Left ventricle myocardium superior (tissue), 1 donor: ENCODE measurements at places on chromosomes 16 and 17. TPM values are rescaled to one million over a fixed set of nuclear protein-coding genes. Genes with fewer than 3 reads are reported as not detected.
A peak's percentile ranks its signal among the peaks of the same experiment; 100 is the strongest.

The KCNAB3 gene
- 0.52 TPM for total RNA-seq

The USP6 gene
- total RNA-seq = 0.15 TPM

The PABPN1L gene
- total RNA-seq = not detected

The PMFBP1 gene
- not detected for total RNA-seq

The SLC16A13 gene
- 1.2 TPM for total RNA-seq

The RAP1GAP2 gene
- total RNA-seq = 48.9 TPM

The KIF2B gene
- total RNA-seq = not detected

The CSH1 gene
- not detected for total RNA-seq

GRCh38 chr16:82432261-82432660 is 194.5 kb upstream of the CDH13 start:
- DNase-seq = no peak

GRCh38 chr16:19994466-19995170 is 79.1 kb downstream of the GPR139 start:
- DNase-seq = no peak

DNA sequence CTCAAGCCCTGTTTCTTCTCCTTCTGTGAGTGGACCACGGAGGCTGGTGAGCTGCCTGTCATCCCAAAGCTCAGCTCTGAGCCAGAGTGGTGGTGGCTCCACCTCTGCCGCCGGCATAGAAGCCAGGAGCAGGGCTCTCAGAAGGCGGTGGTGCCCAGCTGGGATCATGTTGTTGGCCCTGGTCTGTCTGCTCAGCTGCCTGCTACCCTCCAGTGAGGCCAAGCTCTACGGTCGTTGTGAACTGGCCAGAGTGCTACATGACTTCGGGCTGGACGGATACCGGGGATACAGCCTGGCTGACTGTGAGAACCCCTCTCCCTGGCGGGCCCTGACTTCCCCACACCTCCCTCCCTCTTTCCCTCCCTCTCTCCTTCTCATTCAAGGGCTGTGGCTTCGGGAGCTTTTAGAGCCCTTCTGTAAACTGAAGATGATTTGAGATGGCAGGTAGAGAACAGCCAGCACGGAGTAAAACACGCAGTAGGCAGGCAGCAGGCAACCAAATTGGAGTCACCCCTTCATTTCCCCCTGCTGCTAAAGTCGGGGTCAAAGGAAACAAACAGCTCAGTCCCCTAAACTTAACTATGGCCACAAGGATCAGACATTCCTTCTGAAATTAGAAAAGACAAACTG is 3.9 kb downstream of the SPACA3 start:
- no peak for DNase-seq

GRCh38 chr16:82323171-82323570 is 153.1 kb upstream of the MPHOSPH6 start:
- DNase-seq = no peak

DNA sequence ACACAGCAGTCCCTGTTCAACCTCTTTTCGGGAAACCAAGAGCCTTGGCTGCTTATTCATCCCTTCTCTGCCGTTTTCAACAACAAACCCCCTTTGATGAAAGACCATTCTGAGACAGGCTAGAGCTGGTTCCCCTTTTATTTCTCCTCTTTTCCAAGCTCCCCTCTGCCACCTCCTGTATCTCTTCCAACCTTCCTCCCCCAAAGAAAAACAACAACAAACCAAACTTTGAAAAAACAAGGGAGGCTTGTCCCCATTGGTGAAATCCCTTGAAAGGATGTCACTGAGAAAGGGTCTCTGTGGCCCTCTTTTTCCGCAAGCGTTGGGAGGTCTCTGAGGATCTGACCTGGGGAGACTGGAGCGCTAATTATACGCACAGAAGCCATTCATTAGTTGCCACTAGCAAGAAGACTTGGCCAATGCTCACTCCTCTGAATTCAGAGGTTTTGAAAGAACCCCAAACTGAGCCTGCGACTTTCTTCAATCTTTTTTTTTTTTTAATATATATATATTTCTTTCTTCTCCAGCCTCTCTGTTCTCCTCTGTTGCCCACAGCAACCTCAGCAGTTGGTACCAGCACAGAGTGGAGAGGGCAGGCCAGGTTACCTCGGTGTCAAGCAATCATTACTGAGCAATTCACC is 101.4 kb downstream of the PITPNC1 start:
- no peak for DNase-seq

DNA sequence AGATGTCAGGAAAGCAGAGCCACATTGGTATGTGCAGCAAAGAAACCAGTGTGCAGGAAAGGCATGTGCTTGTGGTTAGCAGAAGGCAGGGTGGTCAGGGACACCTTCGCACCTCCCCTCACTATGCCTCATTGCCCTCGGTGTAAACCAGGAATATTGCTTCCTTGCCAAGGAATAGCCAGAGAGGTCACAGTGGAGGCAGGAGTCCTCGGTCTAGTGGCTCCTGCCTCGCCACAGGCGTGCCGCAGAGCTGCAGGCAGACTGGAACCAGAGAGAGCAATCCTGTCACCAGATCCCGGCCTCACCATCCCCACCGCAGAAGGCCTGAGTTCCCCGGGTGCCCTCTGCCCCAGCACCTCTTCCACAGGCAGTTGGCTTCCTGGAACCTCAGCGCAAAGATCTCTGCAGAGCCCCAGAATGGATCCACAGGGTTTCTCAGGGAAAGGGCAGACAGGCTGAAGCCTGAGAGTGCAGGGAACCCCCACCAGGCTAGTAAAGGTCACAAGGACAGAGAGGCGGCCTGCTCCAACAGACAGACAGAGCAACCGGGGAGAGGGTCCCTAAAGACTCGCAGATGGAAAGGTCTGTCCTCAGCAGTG is 21.6 kb downstream of the CCDC182 start:
- no peak for DNase-seq

GRCh38 chr17:1122533-1123392 is 57.0 kb downstream of the ABR start:
- peak; percentile 89 for DNase-seq

GRCh38 chr16:57541754-57542435 is 548 bp upstream of the ADGRG5 start:
- DNase-seq = no peak

DNA sequence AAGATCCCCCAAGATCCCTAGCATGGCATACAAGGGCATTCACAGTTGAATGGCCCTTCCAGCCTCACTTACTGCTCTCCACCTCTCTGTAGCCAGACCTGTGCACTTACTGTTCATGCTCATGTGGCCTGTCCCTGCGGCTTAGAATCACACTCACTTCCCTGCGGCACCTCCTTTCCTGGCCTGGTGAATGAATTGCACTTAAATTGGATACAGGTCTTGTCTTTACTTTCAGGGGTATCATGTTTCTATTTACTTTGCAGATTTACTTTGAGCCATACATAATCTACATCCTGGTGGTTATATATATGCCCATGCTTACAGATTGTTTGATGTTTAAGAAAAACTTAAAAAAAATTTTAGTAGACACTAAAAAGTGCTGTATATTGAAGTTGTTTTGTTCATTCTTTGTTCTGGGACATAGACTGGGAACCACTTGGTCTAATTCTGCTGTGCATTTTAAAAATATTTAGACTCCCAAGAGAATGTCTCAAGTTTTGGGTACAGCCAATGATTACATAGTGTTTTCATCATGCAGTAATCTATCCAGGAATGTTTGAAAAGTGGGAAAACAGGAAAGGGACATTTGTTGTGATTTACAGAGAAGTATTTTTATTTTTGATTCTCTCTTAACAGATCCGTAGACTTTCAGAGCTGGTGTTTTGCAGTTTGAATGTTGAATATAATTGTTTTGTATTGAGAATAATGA is 63.9 kb downstream of the NUP88 start:
- DNase-seq = no peak

DNA sequence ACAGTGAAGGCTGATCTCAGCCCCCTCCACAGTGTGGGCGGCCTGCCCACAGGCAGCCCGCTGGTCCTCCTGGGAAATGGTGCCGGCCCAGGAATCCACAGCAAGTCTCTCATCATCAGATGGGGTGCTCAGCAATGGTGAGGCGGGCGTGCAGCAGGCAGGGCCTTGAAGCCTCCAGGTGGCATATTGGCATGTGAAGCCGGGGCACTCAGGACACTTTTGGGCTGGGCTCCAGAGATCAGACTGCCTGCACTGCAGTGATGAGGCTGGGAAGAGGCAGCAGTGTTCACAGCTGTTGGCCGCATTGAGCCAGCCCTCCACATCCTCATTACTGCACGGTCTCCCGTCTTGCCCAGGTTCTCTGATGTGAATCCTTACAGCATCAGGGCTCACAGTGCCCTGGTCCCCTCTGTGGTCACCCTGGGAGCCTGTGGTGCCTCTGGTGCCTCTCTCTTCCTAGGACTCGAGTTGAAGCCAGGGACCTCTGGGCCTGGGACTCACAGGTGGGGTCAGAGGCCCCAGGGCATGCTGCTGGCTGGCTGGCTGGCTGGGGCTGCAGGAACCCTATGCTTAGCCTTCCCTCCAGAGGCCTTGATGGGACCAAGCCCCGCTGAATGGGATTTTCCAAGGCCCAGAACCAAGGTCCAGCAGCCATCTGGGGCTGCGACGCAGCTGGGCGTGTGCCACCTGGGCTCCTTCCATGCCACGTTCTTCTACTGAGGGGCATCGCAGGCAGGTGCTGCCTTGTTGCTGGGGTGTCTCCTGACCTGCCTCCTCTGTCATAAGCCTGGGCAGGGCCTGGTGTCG is 48.6 kb downstream of the TNFRSF13B start:
- peak; percentile 18 for DNase-seq

DNA sequence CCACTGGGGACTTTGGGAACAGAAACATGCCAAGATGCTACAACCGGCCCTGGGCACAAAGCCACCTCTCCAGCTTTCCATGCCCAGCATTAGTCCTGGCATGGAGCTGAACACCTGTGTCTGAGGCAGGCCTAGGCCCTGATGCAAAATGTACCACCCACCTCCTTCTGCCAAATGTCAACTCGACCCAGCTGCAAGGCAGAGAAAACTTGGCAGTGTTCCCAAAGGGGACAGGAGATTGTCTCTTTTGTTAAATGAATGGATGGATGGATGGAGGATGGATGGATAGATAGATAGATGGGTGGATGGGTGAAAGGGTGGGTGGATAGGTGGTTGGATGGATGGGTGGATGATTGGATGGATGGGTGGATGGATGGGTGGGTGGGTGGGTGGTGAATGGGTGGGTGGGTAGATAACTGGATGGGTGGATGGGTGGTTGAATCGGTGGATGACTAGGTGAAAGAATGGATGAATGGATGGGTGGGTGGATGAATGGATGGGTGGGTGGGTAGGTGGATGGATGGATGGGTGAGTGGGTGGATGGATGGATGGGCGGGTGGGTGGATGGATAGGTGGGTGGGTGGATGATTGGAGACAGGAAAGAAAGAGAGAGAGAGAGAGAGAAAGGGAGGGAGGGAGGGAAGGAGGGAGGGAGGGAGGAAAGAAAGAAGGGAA is 73.4 kb upstream of the TNRC6C start:
- DNase-seq = no peak

- DNase-seq = no peak
Observed at GRCh38 chr17:1324201-1324771, 44.8 kb downstream of the TRARG1 start.

DNA sequence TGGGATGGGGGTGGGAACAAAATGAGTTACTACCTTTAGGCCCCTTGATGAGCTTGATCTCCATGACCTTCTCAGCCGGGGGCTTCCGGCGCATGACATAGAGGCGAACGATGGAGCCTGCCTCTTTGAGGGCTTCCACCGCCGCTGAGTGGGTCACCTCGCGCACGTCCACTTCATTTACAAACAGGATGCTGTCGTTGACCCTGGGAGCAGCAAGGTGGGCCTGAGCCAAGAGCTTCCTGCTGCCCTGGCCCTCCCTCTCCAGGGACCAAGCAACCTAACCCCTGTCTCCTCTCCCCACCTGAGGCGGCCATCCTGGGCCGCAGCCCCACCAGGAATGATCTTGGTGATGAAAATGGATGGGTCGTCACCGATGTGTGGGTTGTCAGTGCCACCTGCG is 16.2 kb downstream of the DLG4 start:
- DNase-seq = no peak

GRCh38 chr17:71881041-71881440 is 239.8 kb upstream of the SOX9 start:
- no peak for DNase-seq

- no peak for DNase-seq
Observed at GRCh38 chr16:68710211-68710610, 26.9 kb upstream of the CDH1 start.

DNA sequence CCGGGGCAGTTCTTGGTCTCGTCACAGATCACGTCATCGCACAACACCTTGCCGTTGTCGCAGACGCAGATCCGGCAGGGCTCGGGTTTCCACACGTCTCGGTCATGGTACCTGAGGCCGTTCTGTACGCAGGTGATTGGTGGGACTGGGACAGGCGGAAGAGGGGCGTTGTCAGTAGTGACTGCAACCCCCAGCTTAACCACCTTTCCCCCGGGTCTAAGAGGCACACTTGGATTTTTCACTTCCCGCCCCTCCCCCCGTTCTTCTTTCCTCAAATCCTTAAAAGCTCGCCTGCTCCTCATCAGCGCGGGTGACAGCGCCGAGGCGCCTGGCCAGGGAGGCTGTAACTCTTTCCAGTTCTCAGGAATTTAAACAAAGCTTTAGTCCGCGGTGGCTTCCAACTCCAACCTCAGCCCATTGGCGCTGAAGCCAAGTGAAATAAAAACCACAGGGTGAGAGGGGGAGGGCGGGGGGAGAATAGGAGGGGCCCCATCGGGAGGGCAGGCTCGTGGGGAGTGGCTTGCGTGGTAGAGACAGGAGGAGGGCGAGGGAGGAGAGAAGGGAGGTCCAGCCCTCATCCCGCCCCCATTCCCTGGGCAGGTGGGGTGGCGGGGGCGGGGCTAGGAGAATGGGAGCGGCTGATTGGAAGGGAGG is 1.5 kb downstream of the COL1A1 start:
- peak; percentile 93 for DNase-seq

DNA sequence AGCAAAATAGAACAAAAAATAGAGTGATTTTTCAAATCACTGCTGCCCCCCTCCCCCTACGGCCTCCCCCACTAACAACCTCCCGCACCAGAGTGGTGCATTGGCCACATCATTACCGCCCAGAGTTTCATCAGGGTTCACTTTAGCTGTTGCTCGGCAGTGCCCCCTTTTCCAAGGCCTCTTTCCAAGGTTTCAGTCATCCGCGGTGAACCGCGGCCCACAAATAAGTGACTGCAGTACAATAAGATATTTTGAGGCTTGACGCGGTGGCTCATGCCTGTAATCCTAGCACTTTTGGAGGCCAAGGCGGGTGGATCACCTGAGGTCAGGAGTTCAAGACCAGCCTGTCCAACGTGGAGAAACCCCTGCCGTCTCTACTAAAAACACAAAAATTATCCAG is 180.0 kb downstream of the MAF start:
- DNase-seq = no peak

GRCh38 chr17:69558796-69559195 is 144.3 kb downstream of the MAP2K6 start:
- DNase-seq = no peak

- DNase-seq = no peak
Observed at GRCh38 chr17:70366386-70366785, 197.1 kb downstream of the KCNJ2 start.

GRCh38 chr17:75403131-75403530 is 2.3 kb downstream of the GRB2 start:
- DNase-seq = no peak

- DNase-seq = peak; percentile 78
Observed at GRCh38 chr17:17793378-17794214, 43.2 kb downstream of the SREBF1 start.
